CD4-positive, alpha-beta T cell treated with Interleukin-15 for 1 hour (primary cell): ENCODE measurements at places on chromosomes 2 and 18.
A peak's percentile ranks its signal among the peaks of the same experiment; 100 is the strongest.

- no peak for DNase-seq
Measured at GRCh38 chr2:129748653-129749052, 230.8 kb upstream of the RAB6C start.

DNA sequence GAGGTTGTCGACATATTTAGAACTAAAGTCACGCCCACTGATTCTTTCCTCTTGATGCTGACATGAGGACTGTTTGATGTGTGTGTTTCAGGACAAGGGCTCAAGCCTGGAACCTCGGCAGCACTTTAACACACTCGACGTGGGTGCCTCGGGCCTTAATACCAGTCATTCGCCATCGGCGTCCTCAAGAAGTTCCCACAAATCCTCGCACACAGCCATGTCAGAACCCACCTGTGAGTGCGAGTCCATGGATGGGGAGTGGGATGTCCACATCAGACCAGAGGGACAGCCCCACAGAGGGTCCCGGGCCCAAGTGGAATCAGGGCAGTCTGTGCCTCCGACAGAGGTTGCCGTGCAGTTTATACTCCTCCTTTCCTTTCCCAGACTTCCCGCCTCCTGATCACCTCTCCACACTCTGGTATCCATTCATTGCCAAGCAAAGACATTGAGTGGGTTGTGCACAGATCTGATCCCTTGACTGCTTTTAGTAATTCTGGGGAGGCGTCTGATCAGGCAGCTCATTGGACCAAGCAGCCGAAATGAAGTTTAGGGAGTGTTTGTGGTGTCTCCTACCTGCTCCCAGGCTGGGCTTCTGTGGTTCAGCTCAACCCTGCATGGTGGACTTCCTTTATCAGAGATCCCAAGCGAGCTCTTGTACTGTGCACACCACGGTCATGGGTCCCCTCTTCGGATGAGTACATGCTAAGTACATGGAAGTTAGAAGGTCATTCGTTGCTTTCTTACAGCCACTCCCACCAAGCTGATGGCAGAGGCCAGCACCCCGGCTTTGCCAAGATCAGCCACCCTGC lies 27.2 kb upstream of the RPL31 start:
- no peak for DNase-seq

DNA sequence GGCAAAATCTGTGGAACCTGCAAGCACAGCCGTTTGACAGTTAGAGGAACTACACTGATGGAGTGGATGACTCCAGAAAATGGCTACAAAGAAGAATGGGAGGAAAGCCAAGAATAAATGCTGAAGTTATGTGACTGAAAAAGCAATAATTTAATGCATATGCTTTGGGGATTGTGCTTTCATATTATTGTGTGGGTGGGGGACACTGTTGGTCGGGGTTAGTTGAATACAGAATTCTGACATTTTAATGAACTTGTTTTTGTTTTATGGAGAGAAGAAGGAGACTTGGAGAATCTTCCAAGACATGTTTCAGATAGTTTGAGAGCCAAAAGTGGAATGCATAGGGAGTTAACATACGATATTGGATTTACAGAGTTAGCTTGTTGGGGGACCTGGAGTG lies 68.5 kb downstream of the NRP2 start:
- DNase-seq = no peak

GRCh38 chr18:10783941-10784340 lies 258.1 kb downstream of the NAPG start:
- no peak for DNase-seq

DNA sequence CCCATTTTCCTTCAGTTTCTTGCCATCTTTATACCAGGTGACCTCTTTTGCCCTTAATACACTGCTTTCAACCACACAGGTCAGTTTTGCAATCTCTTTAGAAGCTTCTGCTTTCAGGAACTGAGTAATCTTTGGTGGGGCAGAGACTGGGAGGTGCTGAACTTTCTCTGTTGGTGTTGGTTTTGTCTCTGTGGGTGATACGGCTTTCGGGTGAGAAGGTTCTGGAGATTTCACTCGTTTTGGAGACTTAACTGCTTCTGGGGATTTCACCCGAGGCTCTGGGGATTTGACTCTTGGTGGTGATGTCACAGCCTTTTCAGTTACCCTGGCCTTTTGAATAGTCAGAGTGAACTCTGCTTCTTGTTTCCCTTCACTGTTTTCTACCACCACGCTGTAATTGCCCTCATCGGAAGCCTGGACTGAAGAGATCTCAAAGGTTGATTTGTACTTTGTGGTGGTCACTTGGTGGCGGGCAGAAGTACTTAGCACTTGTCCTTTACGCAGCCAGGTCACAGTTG lies 50.4 kb downstream of the PLEKHA3 start:
- peak; percentile 61 for DNase-seq

DNA sequence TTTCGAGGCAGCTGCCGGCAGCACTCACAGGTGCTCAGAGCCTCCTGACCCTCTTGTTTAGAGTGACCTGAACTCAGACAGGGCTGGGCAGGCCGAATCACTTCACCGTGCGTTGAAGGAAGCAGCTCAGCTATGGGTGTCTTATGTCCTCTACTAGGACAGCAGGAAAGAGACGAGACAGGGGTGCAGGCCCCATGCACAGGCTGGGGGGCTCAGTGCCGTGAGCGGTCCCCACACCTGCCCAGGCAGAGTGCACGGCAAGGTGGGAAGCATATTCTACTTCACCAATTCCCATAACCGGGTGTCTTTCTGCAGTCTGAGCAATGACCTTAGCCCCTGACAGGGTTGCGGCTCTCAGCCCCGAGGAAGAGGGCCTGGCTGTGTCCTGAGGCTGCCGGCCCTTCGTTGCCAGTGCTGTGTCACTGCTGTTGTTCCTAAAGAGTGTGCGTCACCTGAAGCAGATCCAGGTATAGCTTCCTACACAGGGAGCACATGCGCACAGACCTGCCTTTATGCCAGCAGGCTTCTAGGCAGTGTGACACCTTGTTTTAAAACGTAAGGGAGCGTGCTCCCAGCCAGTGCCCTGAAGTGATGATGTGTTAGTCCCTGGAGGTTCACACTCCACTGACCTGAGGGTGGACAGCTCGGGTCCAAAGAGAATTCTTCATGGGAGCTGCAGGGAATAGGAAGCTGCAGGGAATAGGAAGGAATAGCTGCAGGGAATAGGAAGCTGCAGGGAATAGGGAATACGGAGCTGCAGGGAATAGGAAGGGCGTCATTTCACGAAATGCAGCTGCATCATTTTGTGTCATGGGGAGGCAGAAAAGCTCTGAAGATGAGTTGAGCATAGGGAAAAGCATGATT lies 207.9 kb upstream of the SALL3 start:
- DNase-seq = no peak

DNA sequence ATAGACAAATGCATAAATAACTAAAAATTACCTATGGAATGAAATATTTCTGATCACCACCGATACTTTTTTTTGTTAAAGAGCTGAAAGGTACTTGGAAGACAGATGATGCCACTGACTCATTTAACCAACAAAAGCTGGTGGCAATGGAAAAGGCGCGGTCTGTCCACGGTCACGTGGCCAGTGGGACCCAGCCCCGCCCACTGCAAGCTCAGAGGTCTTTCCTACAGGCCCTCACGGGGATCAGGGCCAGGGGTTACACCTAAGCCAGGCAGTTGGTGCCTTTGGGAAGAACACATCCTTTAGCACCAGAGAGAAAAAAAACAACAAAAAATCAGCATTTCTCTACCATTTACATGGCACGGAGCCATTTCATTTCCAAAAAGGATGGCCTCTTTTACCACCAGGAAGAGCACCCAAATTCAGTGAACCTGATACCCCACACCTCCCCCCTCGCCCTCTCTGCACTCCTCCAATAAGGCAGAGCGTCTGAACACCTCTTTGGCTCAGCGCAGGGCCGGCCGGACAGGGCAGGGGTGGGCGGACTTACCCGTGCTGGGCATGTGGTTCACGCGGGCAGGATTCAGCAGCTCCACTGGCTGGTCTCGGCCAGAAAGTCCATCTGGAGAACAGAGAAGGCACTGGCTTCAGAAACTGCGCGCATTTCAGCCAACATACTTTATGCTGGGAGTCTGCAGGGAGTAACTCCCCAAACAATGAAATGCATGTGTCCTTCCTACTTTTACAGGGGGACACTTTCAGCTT lies 164.6 kb downstream of the HDAC4 start:
- no peak for DNase-seq

DNA sequence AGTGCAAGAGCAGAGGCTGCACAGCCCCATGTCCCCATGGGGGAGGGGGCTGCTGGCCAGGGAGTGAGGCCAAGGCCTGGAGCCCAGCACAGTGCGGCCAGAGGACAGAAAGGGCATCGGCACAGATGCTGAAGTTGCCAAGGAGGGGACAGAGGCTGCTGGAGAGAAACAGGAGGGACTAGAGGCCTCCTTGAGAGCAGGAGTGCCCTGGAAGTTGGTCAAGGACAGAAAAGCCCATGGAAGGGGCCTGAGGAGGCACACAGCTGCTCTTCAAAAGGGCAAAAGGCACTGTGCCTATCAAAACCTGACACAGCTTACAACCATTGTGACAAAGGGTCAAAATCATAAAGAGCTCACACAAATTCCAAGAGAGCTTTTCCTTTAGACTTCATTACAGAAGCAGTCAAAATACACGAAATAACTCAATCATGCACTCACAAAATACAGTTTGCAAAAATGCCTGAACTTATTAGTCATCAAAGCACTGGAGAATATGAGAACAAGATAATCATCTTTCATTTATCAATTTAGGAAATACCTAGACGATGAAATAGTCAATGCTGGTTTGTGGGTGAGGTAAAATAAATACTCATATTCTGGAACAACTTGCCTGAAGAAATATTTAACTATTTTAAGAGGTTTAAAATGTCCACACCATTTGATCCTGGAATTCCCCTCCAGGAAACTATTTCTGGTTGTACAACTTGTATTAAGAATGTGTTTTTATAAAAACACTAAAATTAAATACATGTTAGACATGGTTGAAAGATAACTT lies 79.6 kb downstream of the USP40 start:
- DNase-seq = no peak

DNA sequence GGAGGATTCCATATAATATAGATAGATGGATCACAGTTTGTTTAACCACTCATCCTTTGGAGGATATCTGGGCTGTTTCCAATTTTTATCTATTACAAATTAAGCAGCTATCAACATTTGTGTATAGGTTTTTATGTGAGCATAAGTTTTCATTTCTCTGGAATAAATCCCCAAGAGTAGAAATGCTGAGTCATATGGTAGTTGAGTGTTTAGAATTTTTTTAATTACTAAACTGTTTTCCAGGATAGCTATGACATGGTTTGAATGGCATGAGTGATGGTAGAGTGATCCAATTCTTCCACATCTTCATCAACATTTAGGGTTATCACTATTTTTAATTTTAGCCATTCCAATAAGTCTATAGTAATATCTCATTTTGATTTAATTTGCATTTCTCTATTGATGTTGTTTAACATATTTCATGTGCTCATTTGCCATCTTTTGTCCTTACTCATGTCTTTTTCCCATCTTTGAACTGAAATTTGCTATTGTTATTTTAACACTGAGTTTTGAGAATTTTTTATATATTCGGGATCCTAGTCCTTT lies 31.4 kb downstream of the ABCB11 start:
- no peak for DNase-seq

DNA sequence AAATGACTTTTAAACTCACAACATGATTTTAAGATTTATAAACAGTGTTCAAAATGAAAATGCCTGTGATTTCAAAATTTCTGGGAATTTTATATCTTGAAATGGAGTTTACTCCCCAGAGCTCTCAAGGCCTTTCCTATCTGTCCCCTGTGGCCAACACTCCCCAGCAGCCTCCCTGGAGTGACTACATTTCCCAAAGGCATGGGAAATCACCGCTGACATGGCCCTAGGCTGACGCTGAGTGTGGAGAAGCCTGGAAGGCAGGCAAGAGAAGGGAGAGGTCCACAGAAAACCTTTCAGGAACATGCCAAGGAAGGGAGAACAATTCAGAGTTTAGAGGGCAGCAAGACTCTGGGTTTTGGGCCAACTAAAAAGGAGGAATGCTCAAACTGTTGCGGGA lies 20.2 kb upstream of the ZFP36L2 start:
- DNase-seq = no peak

DNA sequence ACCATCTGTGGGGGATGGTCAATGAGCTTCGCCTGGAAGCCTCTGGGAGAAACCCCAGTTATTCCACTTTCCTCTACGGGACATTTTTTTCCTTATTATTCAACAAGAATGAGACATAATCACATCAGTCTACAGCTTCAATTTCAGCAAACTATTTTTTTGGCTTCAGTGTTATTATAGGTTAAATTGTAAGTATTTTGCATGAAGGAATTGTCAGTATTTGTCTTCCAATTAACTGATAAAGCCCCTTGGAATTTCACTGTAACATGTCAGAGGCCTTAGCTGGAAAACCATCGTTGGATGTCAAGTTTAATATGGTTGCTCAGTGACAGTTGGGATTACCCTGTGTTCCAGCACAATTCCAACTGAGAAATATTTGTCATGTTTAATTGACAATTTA lies 480.9 kb upstream of the CHST9 start:
- no peak for DNase-seq

GRCh38 chr2:168159754-168160585 lies 87.4 kb downstream of the STK39 start:
- no peak for DNase-seq

DNA sequence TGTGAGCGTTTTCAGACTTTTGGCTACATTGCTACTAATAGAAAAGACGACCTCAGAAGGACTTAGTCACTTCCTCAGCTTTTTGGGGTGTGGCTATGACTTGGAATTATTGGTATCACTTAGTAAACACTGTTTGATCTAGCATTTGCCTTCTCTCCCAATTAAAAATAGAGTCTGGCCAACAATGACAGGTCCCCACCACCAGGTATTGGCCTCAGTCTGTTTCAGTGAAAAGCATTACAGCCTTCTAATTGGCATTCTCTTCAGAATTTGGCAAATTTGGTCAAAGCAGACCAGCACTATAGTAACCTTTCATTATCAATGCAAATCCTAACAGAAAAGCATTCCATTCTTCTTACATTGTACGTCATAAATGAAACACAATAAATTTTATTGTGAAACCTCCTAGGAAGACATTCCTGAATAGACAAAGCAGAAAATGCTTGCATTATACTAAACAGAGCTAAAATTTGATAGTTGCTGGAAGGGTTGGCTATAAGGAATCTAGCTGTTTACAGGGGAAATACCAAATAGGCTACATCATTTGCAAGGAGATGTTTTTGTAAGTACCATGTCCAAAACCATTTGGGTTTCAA lies 613.9 kb downstream of the IRS1 start:
- no peak for DNase-seq

GRCh38 chr2:86768189-86768949 lies 22.3 kb downstream of the CD8A start:
- no peak for DNase-seq

GRCh38 chr18:47746615-47747014 lies 183.8 kb downstream of the SMAD2 start:
- no peak for DNase-seq

DNA sequence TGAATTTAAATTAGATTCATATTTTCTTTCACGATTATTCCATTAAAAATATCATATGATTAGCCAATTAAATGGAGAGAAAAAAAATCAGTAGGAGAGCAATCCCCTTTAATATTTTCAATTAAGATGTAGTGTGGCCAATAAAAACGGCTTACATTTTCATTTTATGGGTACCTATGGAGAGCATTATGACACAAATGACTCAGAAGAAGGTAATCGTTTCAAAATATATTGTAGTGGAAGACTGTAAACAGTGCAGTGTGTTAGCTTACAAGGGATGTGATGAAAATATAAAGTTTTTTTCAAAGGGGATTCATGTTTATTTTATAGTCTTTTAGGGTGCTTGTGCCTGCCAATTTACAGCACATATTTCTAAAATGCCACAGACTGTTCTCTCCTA lies 1507.4 kb upstream of the CELF4 start:
- no peak for DNase-seq

- no peak for DNase-seq
Measured at GRCh38 chr2:178072000-178072382, 586 bp downstream of the PDE11A start.

GRCh38 chr2:229805559-229805958 lies 91.2 kb upstream of the DNER start:
- no peak for DNase-seq

GRCh38 chr2:43269074-43269572 lies 42.7 kb upstream of the ZFP36L2 start:
- DNase-seq = peak; percentile 38
